ENCODE measurements at places on chromosomes 12 and 14.

DNA sequence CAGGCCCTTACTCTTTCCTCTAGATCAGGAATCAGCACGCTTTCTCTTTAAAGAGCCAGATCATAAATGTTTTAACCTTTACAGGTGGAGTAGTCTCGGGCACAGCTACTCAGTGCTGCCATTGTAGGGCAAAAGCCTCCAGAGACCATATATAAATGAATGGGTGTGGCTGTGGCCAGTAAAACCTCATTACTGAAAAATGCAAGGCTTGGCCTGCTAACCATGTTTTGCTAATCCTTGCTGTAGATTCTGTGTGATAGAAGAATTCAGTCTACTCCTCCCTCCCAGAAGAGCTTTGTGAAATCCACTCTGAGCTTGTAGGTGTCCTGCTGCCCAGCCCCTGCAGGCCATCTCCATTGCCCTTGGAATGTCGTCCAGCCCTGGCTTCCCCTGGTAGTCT is 58.1 kb downstream of the HSP90AA1 start:
- DNase-seq, result no peak

DNA sequence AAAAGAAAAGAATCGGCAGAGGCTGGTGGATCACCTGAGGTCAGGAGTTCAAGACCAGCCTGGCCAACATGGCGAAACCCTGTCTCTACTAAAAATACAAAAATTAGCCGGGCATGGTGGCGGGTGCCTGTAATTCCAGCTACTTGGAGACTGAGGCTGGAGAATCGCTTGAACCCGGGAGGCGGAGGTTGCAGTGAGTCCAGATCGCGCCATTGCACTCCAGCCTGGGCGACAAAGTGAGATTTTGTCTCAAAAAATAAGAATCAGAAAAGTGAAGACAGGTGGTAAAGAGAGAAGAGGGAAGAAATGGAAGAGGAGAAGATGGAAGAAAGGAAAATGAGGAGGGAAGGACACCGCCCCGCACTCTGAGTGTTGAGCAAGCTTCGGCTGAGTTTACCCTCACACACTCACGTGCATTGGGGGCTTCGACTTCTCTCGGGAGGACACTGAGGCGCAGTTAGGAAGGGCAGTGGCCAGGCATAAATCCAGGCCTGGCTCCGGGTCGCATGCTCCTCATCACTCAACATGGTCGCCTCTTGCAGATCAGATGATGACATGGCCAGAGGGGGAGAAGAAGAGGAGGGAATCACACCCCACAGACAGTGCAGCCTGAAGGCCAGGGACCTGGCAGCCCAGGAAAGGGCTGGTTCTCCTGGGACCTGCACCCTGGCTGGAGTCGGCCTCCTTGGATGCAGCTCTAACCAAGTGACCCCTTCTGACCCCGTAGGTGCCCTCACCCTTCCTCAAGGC is 61.1 kb downstream of the PRMT8 start:
- DNase-seq, result no peak

GRCh38 chr14:75168586-75169335 is 7.7 kb downstream of the TMED10 start:
- DNase-seq, result no peak

GRCh38 chr12:76199808-76200207 is 115.3 kb upstream of the NAP1L1 start:
- DNase-seq, result no peak

DNA sequence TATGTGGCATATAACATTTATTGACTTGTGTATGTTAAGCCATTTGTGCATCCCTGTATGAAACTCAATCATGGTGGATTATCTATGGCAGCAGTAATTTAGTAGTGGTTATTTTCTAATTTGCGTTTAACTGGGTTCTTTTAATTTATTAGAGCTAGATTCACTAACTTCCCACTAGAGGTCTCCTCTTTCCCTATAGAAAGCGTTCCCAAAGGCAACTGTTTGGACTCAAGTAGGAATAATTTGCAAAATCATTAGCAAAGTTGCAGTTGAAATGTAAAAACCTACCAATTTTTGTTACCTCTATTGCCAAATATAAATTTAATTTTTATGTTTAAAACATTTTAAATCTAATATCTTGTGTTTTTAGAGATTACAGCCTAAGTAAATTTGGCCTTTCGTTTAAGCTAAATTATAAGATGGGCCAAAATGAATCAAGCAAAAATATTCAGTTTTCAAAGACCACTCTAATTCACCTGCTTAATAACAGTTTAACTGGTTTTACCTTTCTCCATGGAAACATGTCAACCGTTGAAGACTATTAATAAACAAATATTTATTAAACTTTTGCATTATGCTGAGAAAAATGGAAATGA is 6.0 kb downstream of the DMAC2L start:
- DNase-seq, result peak; percentile 23

DNA sequence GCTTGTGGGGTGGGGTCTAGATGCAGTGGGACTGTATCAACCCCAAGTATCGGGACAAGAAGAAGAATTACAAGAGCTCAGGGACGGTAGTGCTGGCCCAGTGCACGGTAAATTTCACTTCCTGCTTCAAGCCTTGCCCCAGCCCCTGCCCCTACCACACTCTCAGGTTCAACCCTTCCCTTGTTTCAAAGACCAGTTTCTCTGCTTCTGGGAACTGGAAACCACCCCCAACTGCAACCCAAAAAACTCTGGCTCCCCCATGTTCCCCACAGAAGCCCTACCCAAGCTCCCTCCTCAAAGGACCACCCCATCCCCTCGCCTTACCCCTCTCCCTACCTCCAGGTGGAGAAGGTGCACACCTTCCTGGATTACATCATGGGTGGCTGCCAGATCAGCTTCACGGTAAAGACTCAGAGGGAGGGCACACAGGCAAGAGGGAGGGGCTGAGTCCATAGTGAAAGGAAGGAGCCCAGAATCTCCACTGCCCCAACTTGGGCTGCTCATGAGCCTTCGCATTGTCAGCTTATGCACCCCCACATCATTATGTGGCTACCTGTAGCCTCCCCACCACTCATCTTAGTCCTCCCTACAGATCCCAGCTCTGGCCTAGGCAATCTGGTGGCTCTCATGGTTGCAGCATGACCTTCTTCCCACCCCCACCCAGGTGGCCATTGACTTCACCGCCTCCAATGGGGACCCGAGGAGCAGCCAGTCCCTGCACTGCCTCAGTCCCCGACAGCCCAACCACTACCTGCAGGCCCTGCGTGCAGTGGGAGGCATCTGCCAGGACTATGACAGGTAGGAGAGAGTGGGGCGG is 4.3 kb downstream of the CPNE6 start:
- DNase-seq, result no peak

- no peak for DNase-seq
Observed at GRCh38 chr14:99889268-99889667, 96.1 kb downstream of the EML1 start.

All from NCI-H748 treated with DMSO at 0.1 percent for 48 hours (cell line).